Left ventricle myocardium superior (tissue), 1 donor: ENCODE measurements at places on chromosomes 4 and X. TPM values are rescaled to one million over a fixed set of nuclear protein-coding genes. Genes with fewer than 3 reads are reported as not detected.

Gene LGI2
- total RNA-seq, result 2.0 TPM

Gene TGIF2LX
- total RNA-seq, result not detected

Gene IL13RA1
- 17.2 TPM for total RNA-seq

Gene GPRASP1
- 4.6 TPM for total RNA-seq

Gene ARX
- not detected for total RNA-seq
